T-helper 17 cell (primary cell): ENCODE measurements at places on chromosomes 5 and 9.

DNA sequence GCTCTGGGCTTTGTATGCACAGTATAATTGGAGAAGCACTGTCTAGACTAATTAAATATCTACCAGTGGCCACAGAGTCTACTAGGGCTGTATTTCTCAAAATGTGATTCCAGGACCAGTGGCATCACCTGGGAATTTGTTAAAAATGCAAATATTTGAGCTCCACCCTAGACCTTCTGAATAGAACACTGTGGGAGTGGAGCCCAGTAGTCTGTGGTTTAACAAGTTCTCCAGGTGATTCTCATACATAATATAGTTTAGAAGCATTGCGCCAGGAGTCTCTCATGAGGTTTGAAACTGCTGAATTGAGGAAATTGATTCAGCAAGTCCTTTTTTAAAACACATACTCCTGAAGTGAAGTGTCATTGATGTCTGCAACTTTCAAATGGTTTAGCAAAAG, 74.7 kb downstream of the FCHO2 start:
- DNase-seq, result no peak
- H3K4me3 ChIP-seq, result no peak overlapping the region
- H3K36me3 ChIP-seq, result no peaks in the 10 kb centered on the region
- no peaks in the 10 kb centered on the region for H3K27me3 ChIP-seq

GRCh38 chr5:137303509-137303908, 195.6 kb downstream of the SPOCK1 start:
- H3K27ac ChIP-seq, result no peak overlapping the region
- DNase-seq, result no peak

GRCh38 chr9:89770531-89771174, 165.8 kb downstream of the GADD45G start:
- peaks cover 11% of the 10 kb centered on the region for H3K27me3 ChIP-seq
- H3K36me3 ChIP-seq, result peaks cover 2% of the 10 kb centered on the region
- peaks cover 6% of the 10 kb centered on the region for H3K4me1 ChIP-seq
- no peak overlapping the region for H3K27ac ChIP-seq
- H3K4me3 ChIP-seq, result no peak overlapping the region
- no peak for DNase-seq

DNA sequence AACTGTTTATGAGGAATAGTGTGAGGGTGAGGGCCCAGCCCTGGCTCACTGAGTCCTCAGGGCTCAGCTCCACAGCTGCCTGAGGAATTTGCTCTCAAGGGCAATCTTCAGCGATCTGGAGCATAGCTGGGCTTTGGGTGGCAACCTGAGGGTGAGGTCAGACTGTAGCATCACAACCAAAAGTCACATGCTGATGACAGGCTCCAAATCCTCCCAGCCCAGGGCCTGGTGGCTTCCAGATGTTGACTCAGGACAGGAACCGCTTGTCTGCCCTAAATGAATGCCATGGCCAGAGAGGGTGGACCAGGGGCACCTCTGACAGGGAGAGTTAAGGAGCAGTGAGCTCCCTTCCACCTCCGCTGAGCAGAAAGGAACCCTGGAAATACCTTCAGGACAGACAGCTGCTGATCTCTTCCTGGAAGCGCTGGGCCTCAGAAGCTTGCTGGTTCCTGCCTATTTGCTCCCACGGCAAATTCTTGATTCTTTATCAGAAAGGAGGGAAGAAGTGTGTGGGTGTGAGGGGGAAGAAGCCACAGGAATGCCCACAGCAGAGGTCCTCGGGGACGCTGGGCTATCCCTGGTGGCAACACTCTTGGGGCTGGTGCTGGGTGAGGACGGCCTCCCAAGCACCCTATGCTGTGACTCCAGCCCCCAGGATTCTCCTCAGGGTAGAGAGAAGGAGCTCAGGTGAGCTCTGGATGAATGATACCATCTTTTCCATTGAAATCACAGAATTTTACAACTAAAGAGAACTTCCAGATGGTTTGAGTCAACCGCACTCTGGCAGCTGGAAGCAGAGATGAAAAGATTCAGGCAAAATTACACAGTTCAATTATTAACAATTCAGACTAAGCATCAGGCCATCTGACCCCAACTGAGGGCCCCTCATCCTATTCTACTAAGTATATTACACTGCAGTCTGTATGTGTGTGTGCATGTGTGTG, 13.8 kb upstream of the CTSL start:
- peaks cover 3% of the 10 kb centered on the region for H3K36me3 ChIP-seq
- no peaks in the 10 kb centered on the region for H3K27me3 ChIP-seq
- peaks cover 39% of the 10 kb centered on the region for H3K4me1 ChIP-seq
- H3K4me3 ChIP-seq, result no peak overlapping the region

DNA sequence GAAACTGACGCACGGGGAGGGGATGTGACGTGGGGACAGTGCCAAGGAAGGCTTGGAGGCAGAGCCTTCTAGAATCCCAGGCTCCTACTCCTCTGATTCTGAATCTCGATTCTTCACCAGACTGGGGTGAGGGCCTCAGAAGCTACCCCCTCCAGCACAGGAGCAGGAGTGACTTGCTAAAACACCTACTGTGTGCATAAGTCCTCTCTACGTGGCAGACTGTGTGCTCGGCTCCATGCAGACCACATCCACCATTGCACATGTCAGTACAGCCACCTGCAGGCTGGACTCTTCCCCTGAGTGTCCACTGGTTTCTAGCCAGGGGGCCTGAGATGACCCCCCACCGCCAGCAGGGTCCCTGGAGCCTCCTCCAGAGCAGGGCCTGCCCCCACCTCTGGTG, 71.2 kb upstream of the SARDH start:
- no peak for DNase-seq
- no peaks in the 10 kb centered on the region for H3K4me1 ChIP-seq
- H3K27ac ChIP-seq, result no peak overlapping the region
- H3K27me3 ChIP-seq, result no peaks in the 10 kb centered on the region
- no peaks in the 10 kb centered on the region for H3K36me3 ChIP-seq

GRCh38 chr5:125612181-125612721, 811.0 kb upstream of the GRAMD2B start:
- H3K4me1 ChIP-seq, result no peaks in the 10 kb centered on the region
- no peak for DNase-seq
- H3K4me3 ChIP-seq, result no peak overlapping the region
- H3K27ac ChIP-seq, result no peak overlapping the region
- H3K27me3 ChIP-seq, result no peaks in the 10 kb centered on the region
- H3K36me3 ChIP-seq, result no peaks in the 10 kb centered on the region
